ENCODE measurements at places on chromosomes 16 and 17. TPM values are rescaled to one million over a fixed set of nuclear protein-coding genes. Genes with fewer than 3 reads are reported as not detected.

TTLL6 gene
- not detected for total RNA-seq

MRPL28 gene
- 74.4 TPM for total RNA-seq

CBFA2T3 gene
- total RNA-seq, result 14.9 TPM

EVPLL gene
- total RNA-seq, result not detected

RPRML gene
- total RNA-seq, result not detected

AGRP gene
- not detected for total RNA-seq

TP53TG3D gene
- total RNA-seq, result 1.6 TPM

TSPAN10 gene
- 0.42 TPM for total RNA-seq

SLC5A11 gene
- total RNA-seq, result 0.12 TPM

NPIPB2 gene
- 4.7 TPM for total RNA-seq

KCNJ16 gene
- total RNA-seq, result 0.16 TPM

BLTP2 gene
- 65.5 TPM for total RNA-seq

SEPTIN1 gene
- total RNA-seq, result 1.1 TPM

GRAPL gene
- 1.7 TPM for total RNA-seq

ZNF385C gene
- total RNA-seq, result 0.37 TPM

HOXB6 gene
- total RNA-seq, result 0.14 TPM

TP53TG3F gene
- not detected for total RNA-seq

EPX gene
- total RNA-seq, result not detected

PTX4 gene
- total RNA-seq, result not detected

AATF gene
- total RNA-seq, result 19.9 TPM

PAGR1 gene
- total RNA-seq, result 10.2 TPM

PITPNC1 gene
- 10.4 TPM for total RNA-seq

ANKS3 gene
- total RNA-seq, result 6.1 TPM

TEKT5 gene
- not detected for total RNA-seq

MT1M gene
- 0.75 TPM for total RNA-seq

MPHOSPH6 gene
- total RNA-seq, result 12.0 TPM

HLF gene
- 31.9 TPM for total RNA-seq

TRPV3 gene
- total RNA-seq, result 0.51 TPM

CACNG3 gene
- total RNA-seq, result not detected

GNG13 gene
- total RNA-seq, result not detected

CD7 gene
- 1.1 TPM for total RNA-seq

HSD17B2 gene
- total RNA-seq, result not detected

NEUROD2 gene
- total RNA-seq, result not detected

ZNF750 gene
- not detected for total RNA-seq

PPL gene
- 7.0 TPM for total RNA-seq

AKAP1 gene
- total RNA-seq, result 168 TPM

EXOC3L1 gene
- 1.8 TPM for total RNA-seq

ABCA9 gene
- total RNA-seq, result 10.8 TPM

SBK1 gene
- 6.0 TPM for total RNA-seq

CRISPLD2 gene
- 15.9 TPM for total RNA-seq

HIC1 gene
- 10.8 TPM for total RNA-seq
